ENCODE measurements at places on chromosomes 12 and 14.

GRCh38 chr14:71985538-71986189, 53.4 kb downstream of the RGS6 start:
- no peak for DNase-seq

GRCh38 chr12:59626382-59626781, 30.6 kb downstream of the SLC16A7 start:
- no peak for DNase-seq

DNA sequence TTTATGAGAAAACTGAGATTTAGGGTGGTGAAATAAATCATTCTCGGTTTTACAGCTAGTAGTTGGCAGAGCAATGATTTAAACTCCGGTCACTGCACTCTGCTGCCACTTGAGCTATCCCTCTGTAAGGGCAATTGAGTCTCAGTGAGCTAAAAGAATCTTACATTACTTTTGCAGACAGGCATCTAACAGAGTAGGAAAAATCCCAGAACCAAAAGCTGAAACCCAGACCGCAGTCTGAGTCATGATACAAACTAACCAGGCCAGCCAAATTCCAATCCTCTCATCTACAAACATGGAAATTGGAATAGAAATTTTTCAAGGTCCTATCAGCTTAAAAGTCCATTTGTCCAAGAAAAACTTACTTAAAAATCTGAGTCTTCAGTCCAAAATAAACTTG, 73.7 kb downstream of the ANKS1B start:
- DNase-seq, result no peak

DNA sequence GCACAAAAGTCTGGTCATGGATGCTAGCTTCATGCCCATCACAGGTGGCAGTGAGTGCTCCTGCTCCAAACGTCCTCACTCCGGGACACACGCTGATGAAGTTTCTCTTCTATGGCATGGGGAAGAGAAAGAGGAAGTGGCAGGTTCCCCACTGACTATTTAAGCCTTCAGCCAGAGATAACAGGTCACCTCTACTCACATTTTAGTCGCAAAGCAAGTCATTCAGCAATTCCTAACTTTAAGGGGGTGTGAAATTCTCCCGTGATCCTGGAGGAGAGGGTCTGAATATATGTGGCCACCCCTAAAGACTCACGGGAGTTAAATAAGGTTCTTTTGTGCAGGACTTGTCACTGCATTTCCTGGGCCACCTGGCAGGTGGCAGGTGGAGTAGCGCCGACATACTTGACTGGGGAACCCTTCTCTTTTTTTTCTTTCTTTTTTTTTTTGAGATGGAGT, 18.8 kb upstream of the RCOR1 start:
- no peak for DNase-seq

DNA sequence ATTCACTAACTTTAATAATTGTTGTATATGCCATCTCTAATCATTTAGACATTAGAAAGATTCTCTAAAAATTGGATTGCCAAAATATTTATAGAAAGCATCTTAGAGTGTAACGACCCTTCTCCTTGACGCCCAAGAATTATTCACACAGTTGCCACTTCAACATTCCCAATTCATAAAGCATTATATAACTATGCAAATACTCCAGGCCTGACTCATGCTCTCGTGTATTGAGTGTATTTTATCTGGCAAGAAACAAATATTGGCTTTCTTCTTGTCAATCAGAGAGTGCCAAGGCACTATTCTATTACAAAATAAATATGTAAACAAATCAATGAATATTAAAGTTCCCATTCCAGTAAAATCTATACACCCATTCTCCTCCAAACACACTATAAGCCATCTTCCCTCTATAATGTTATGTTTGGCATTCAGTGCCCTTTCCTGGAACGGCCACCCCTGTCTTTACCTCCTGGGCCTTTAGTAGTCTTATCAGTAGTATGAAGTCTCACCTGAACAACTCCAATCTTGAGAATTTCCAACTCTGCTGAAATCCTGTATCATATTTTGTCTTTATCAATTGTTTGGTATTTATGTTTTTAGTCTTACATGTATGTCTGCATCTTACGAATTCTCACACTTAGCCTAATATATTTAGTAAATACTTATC, 182.6 kb downstream of the PIK3C2G start:
- no peak for DNase-seq

GRCh38 chr12:107541001-107541705, 144.4 kb upstream of the PWP1 start:
- no peak for DNase-seq

GRCh38 chr12:94240171-94240570, 91.8 kb downstream of the PLXNC1 start:
- no peak for DNase-seq

- no peak for DNase-seq
These were observed 273.1 kb upstream of the RTL1 start for GRCh38 chr14:101176535-101177205.

DNA sequence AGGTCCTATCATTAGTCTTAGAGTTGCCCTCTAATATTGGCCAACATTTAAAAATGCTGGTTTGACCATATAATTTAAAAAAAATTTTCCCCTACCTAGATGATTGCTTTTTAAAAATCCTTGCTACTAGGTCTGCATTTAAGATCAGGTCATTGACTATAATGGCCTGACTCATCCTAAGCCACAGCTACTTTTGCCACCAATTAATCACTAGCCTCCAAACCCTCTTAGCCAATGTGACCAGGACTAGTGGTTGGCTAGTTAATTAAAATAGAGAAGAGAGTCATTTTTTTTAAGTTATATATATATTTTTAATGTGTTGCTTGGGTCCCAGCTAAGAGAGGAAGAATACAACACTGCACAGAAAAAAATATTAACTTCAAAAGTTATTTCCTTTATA, 57.5 kb downstream of the SOS2 start:
- DNase-seq, result no peak

DNA sequence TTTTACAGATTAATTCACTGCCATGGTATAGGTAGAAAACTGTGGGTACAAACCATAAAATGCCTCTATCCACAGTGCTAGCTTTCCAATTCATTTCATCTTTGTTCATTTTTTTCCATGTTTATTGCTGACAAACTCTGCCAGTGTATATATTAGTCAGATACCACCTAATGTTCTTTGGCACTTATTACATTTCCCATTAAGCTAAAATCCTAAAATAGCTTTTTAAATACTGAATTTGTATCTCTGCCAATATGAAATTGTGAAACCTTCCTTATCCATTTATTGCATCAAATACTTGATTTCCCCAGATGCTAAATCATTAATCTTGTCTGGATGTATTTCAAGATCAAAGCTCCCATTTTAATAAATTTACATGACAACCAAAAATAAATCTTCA, 150.1 kb upstream of the FSCB start:
- DNase-seq, result no peak

GRCh38 chr14:93320489-93320888, 12.3 kb downstream of the BTBD7 start:
- no peak for DNase-seq

GRCh38 chr12:94235848-94236247, 87.5 kb downstream of the PLXNC1 start:
- no peak for DNase-seq

DNA sequence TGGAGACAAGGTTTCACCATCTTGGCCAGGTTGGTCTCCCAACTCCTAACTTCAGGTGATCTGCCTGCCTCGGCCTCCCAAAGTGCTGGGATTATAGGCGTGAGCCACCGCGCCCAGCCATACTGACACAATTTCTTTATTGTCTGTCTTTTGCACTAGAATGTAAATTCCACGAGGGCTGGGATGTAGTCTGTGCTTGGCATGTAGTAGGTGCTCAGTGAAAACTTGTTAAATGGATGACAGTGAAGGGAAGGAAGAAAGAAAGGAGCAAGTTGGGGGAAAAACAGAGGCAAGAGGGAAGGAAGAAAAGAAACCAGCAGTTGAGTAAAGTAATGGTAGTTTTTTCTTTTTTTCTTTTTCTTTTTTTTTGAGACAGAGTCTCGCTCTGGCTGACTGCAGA, 53.1 kb downstream of the LIMA1 start:
- no peak for DNase-seq

DNA sequence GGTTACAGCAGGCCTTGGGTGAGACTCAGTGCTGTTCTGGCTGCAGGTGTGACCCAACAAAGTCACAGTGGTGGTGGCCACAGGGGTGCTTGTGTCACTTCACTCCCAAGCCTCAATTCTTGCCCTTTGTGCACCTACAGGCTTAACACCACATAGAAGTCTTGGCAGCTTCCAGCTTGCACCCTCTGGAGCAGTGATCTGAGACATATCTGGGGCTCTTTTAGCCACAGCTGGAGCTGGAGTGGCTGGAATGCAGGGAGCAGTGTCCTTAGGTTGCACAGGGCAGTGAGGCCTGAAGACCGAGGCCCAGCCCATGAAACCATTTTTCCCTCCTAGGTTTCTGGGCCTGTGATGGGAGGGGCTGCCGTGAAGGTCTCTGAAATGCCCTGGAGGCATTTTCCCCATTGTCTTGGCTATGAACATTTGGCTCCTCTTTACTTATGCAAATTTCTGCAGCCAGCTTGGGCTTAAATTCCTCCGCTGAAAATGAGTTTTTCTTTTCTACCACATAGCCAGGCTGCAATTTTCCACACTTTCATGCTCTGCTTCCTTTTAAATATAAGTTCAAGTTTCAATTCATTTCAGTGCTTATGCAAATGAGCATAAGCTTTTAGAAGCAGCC, 37.7 kb downstream of the ADAM21 start:
- no peak for DNase-seq

DNA sequence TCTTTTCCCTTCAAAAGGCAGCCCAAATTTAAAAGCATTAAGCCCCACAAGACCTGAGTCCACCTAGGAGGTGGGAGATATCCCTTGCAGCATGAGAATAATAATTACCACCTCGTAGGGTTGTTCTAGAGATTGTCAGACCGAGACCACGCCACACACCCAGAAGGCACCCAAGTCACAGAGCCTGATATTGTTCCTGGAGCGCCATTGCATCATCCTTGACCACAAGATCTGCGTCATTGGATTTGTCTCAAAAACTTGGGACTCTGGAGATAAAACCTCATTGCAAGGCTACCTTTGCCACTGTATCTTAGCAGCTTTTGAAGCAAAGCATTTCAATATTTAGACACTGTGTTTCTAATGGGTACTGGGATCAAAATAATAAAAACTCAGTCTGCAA, 29.4 kb upstream of the PPP2R5C start:
- no peak for DNase-seq

DNA sequence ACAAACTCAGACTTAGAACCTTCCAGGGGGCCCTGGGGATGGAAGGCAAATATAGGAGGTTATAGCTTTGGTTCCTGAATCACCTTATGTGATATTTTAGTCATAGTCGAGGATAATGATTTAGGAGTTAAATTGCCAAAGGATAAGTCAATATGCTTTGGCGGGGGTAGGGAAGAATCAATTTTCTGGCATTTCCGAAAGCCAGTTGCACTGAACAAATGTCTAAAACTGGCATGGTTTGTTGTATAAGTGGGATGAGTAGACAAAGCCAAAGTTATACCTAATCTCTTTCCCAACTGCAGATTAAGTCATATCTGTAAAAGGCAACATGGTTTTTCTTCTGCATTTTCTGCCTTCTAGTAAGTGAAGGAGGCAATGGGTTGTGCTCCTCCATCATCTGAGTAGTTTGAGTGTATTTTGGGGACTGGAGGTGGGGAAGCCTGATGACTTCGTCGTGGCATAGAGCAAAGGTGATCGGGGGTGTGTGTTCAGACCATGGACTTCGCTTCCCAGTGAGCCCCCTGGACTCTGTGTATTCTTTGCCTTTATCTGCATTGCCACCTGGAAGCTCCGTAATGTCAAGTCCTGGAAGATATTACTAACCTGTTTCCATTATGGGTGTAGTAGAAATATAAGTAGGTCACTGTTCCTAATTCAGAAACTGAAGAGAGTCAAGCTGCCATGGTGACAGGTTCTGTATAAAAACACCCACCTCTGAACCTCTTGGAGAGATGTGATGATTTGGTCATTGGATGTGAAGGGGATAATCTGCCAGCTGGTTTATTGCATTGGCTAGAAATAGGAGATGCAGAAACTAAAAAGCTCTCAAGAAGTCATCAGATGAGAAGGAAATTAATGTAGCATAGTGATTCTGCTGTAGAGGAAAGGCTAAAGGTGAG, 24.5 kb downstream of the PPFIBP1 start:
- DNase-seq, result peak; percentile 83

- no peak for DNase-seq
These were observed 3.7 kb downstream of the TDG start for GRCh38 chr12:103969391-103969790.

DNA sequence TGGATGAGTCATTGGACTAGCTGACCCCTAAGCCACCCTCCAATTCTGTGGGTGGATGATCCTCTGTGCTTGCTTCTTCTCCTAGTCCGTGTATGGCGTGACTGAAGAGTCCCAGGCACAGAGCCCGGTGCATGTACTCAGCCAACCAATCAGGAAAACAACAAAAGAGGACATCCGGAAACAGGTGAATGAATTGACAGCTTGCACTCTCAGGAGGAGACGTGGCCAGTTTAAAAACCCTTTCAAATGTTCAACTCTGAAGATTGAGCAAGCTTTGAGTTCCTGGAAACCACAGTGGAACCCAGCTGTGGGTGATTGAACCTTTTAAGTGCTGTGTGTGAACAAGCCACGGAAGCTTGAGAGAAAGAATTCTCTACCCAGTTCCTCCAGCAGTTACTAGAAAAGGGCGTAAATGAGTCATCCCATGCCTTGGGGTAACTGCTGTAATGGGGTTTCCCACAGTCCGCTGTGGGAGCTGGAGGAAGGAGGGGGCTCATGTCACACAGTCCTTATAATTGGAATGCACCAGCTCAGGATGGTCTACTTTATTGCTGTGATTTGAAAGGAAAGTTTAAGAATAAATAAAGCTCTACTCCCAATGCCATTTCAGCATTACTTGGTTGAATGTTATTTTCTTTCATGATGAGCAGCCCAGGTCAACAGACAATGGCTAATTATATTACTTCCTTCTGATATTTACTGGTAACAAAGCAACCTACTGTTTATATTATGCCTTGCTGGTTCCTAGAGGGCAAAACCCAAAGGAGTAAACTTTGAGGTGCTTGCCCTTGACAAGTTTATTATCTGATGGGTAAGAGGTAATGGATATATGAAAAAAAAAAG, 417.0 kb downstream of the DPF3 start:
- DNase-seq, result no peak

DNA sequence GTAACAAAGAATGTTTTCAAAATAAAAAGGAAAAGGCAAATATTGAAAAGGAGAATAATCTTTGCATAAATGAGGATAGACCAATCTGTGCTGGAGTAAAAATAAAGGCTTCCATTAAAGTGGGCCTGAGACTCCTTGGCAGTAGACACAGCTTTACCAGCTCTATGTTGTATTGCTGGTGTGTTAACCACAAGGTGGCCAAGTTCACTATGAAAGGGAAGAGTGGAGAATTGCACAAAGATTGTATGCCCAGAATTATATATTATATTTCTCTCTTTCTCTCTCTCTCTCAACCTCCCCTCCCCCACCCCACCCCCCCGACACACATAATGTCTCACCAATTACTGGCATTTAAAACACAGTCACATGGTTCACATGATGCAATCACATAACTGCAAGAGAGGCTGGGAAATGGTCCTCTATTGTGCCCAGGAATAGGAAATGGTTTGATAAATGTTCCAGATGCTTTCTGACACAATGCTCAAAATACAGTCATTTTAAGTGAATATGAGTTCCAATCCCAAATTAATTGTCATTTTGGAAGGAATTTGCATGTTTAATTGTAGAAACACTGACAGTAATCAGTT, 222.6 kb upstream of the SYT1 start:
- peak; percentile 30 for DNase-seq

GRCh38 chr14:77615361-77616132, 890 bp downstream of the SPTLC2 start:
- DNase-seq, result no peak

GRCh38 chr12:96257550-96258103, 63.5 kb downstream of the ELK3 start:
- no peak for DNase-seq

All from NCI-H1417 (cell line).